BE2C (cell line): ENCODE measurements at places on chromosomes 1 and 21.

- DNase-seq, result no peak
Measured at GRCh38 chr1:187042538-187042937, 213.8 kb downstream of the PLA2G4A start.

- DNase-seq, result no peak
Measured at GRCh38 chr1:231611851-231612250, 14.7 kb upstream of the DISC1 start.

DNA sequence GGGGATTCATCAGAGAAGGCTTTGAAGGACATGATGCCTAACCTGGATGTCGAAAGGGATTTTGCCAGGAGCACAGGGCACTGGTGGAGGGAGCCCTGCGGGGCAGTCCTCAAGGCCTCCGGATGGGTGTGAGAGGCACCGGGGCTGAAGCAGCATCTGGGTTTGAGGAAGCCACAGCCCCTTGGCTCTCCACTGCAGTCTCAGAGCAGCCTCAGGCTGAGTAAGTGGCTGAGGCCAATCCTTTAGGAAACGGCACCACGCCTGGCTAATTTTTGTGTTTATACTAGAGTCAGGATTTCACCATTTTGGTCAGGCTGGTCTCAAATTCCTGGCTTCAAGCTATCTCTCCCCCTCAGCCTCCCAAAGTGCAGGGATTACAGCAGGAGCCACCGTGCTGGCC lies 12.0 kb downstream of the ERVH48-1 start:
- DNase-seq, result no peak

- DNase-seq, result no peak
Measured at GRCh38 chr1:38899560-38899959, 18.2 kb upstream of the GJA9 start.

GRCh38 chr1:244371242-244372141 lies 80.2 kb downstream of the ADSS2 start:
- DNase-seq, result no peak

DNA sequence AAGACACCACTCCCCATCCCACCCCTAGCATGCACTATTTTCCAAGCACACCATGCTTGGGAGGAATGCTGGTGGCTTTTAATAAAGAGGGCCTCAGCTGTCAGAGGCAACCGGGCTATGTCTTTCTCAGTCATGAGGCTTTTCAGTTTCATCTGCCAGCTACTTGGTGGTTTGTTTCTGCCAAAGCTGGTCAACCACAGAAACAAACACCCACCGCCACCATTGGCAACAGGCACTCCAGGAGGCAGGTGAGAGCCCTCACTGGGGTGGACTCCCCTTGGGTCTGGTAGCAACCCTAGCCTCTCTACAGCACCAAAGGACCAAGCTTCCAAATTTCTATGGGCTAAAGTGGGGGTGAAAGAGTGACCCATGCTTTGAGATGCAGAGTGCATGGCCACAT lies 54.3 kb upstream of the CD1D start:
- DNase-seq, result no peak

DNA sequence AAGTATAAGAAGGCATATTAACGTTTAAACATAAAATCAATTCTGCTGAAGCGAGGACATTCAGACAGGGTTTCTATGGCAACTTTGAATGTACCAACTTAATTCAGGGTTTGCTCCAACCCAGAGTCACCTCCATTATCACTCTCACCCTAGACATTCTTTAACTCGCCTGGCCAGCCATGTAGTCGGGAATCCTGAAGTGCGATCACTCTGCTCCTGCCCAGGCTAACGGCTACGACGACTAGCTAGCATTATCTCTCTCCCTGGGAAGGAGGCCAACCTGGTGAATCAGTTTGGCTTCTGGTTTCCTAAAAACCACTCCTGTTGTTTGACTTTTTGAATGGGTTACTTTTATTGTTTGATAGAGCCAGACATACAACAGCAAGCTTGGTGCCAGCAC lies 38.9 kb upstream of the ZBTB18 start:
- DNase-seq, result peak; percentile 27

DNA sequence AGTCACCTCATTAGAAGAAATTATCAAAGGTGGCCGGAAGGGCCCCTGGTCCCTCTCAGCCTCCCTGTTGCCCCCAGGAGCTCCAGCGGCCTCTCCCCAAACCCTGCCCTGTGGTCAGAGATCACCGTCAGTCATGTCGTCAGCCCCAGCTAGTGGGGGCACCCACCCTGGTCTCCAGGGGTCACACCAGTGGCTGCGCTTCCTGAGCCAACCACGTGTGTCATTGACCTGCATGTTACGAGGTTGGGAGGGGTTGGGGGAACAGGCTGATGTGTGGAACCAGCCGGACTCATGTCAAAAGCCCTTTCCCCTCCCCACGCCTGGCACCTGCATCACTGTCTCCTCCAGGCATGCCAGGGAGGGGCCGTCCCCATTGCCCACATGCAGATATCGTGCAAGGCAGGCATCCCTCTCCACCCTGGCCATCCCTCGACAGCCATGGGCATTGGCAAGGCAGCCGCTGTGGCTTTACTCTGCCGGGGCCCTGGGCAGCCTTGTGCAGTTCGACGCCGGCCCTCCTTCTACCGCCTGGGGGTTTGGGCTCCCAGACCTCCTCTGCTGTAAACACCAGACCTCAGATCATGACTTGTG lies 128.7 kb downstream of the CRYAA start:
- DNase-seq, result no peak

- DNase-seq, result no peak
Measured at GRCh38 chr1:169312084-169312954, 55.3 kb downstream of the NME7 start.

- DNase-seq, result peak; percentile 71
Measured at GRCh38 chr1:2414297-2414958, 2.1 kb upstream of the PEX10 start.

- DNase-seq, result peak; percentile 78
Measured at GRCh38 chr1:156860113-156860627, 495 bp upstream of the NTRK1 start.

DNA sequence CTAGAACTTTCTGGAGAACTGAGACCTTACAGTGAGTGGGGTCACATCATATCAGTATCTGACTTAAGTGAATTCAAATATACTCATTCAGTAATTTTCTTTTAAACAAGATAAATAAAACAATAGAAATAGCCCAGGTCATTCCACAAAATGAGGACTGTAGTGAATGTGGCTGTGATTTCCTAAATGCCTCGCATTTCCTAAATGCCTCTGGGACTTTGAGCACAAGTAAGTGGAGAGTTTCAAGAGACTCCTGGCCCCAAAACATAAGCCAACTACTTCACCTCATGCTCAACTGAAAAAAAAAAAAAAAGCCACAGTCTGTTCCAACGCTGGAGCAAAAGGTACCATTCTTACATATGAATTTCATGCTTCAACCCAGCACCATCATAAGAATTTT lies 81.5 kb downstream of the ZNF281 start:
- DNase-seq, result no peak

GRCh38 chr1:64873576-64873975 lies 92.8 kb downstream of the JAK1 start:
- no peak for DNase-seq

- DNase-seq, result no peak
Measured at GRCh38 chr1:11705596-11705995, 14.1 kb downstream of the DRAXIN start.

- no peak for DNase-seq
Measured at GRCh38 chr1:184225283-184226099, 161.3 kb upstream of the C1orf21 start.

DNA sequence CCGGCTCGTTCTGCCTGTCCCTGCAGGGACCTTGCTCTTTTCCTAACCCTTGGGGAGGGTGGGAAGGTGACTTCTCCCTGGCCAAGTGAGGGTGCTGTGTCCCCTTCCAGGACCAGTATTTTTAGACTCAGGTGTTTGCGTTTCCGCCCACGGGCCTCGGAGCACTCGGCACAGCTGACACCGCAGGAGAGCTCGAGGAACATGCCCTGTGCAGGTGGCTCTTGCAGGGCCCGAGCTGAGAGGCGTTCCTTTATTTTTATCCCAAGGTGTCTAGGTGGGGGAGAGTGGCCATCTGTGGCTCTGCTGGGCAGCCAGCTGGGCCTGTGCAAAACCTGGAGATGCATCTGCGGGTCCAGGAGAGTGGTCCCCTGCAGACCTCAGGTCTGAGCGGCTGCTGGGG lies 16.0 kb downstream of the PLCH2 start:
- DNase-seq, result no peak

DNA sequence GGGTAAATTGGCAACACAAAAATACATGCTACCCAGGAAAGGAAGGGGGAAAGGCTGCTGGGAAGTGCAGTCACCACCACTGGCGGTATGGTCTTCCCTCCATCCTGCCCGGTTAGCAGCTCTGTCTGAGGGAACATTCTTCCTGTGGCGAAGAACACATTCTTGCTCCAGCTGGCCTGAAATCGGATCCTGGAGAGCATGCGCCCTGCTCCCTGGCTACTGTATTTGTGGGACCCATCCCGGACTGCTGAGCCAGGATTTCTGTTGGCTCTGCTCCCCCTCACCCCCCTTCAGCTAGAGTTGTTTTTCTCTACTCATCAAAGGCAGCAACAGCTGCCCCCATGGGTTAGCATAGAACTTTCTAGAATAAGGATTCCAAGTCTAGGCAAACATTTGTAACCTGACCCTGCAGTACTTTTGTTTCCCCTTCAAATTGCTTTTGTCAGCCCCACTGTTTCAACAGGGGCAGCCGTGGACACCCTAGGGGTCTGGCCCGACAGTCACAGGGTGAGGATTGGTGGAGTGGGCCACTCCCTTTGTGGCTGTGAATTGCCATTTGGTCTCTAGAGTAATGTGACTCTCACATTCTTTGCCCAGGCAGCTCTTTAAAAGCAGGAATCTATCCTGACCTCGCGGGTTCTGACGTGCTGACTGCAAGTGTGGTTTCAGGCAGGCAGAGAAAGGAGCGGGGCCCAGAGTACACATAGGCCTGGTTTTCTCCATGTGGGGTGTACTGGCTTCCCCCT lies 157.7 kb downstream of the TOMM20 start:
- DNase-seq, result no peak

DNA sequence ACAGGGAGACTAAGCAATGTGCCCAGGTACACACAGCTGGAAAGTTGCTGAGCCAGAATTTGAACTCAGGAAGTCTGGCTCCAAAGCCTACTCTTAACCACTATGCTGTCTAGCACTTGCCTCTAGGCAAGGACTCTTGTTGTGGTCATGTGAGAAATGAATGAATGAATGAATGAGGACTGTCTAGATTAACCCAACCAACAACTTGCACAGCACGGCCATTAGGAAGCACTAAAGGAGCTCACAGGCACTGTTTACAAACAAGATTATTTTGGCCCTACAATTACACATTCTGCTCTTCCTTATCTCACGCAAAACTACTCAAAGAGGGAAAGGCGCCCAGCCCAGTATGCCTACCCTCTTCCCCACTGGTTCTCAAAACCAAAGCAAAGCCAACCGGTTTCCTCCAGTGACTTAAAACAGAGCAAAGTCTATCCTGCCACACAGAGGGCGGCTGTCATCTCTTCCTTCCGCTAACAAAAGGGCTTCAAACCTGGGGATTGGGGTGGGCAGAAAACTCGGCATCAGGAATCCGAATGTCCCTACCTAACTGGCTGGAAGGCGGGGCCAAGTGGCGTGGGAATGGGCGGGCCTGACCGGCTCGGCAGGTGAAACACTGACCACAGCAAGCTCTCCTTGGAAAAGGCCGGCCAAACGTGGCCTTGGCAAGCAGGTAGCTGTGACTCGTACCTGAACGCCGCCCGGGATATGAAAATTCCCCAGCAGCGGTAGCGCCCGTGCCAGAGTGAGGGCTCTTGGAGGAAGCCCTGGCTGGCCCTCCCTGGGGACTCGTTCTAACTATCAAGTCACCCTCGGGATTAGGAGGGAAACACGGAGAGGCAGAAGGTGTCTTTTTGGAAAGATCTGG lies 948 bp downstream of the STK40 start:
- DNase-seq, result peak; percentile 41

DNA sequence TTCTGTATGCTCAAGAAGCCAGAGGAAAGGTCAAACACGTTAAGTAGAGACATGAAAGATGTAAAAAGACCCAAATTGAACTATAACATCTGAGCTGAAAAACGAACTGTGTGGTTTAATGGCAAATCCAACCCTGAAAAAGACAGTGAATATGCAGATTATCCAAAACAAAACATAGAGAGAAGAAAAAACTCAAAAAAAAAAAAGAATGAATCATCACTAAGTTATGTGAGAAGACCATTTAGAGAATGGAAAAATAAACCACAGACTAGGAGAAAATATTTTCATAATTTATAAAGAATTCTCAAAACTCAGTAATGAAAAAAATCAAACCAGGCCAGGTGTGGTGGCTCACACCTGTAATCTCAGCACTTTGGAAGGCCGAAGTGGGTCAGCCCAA lies 253.3 kb downstream of the PLPP3 start:
- DNase-seq, result no peak

DNA sequence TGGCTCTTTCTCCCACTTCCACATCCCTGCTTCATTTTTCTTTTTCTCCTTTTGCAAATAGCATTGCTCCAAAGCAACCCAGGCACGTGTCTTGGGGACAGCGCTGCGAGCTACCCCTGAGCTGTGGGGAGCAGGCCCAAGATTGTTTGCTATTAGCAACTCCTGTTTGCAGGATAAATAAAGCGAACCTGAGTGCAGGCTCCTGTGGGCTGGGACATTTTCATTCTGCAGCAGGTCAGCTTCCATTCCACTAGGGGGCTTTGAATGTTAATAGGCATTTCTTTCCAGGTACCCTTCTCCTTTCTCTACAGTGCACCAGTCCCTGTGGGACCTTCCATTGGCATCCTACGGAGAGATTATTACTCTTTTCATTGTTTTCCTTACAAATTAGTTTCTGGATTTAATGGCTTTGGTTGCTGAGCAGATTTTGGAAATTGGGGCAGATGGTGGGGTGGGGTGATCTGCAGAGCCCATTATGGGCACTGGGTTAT lies 54.0 kb downstream of the OLFML3 start:
- no peak for DNase-seq

- DNase-seq, result no peak
Measured at GRCh38 chr1:145778146-145778540, 45.8 kb downstream of the RNF115 start.

DNA sequence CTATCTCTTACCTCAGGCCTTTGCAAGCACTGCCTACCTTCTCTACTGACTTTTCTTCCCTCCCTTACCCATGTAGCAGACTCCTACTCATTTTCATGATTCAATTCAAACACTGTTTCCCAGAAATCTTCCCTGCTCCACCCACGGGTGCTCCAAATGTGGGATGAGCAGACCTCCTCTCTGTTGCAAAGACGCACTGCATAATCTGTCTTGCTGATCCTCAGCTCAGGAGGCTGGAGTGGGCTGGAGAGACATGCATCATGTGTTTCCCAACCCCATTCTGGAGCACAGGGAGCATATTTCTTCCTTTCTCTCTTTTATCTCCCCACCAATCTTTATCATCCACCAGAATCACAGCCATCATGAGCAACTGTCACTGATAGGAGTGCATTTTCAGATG lies 459.9 kb upstream of the NFIA start:
- no peak for DNase-seq

- DNase-seq, result no peak
Measured at GRCh38 chr1:10989095-10989494, 23.4 kb upstream of the TARDBP start.

GRCh38 chr1:18100491-18101063 lies 7.0 kb upstream of the IGSF21 start:
- DNase-seq, result no peak
